CD4-positive, alpha-beta memory T cell (primary cell): ENCODE measurements at places on chromosomes 13 and 19. TPM values are rescaled to one million over a fixed set of nuclear protein-coding genes. Genes with fewer than 3 reads are reported as not detected.

GRCh38 chr19:39405958-39406655 is 540 bp upstream of the ZFP36 start:
- H3K4me3 ChIP-seq: peak overlapping the region; percentile 52
- DNase-seq: peak; percentile 90
- H3K36me3 ChIP-seq: peaks cover 14% of the 10 kb centered on the region
- peaks cover 66% of the 10 kb centered on the region for H3K4me1 ChIP-seq

DNA sequence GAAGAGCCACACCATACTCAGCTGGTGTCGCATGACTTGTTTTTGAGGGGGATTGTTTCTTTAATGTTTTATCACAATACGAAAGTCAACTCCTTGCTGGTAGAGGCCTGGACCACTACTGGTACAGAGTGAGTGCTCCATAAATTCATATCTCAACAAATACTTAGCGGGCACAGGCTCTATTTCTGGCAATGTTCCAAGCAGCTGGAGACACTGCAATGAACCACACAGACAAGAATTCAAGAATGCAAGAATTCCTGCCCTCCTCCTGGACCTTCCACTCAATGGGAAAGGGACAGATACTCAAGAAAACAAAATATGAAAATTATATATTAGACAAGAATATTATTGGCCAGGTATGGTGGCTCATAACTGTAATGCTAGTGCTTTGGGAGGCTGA is 5.1 kb upstream of the FXYD5 start:
- H3K4me1 ChIP-seq: peaks cover 23% of the 10 kb centered on the region
- no peaks in the 10 kb centered on the region for H3K36me3 ChIP-seq
- no peak overlapping the region for H3K27ac ChIP-seq
- H3K27me3 ChIP-seq: no peaks in the 10 kb centered on the region
- no peak for DNase-seq
- no peak overlapping the region for H3K4me3 ChIP-seq

Gene NOP53
- total RNA-seq: 875 TPM

Gene SLC15A1
- total RNA-seq: not detected

- H3K27ac ChIP-seq: no peak overlapping the region
- DNase-seq: no peak
- no peaks in the 10 kb centered on the region for H3K36me3 ChIP-seq
- H3K27me3 ChIP-seq: no peaks in the 10 kb centered on the region
- no peaks in the 10 kb centered on the region for H3K4me1 ChIP-seq
Measured at GRCh38 chr13:112113851-112114250, 46.9 kb downstream of the SOX1 start.

Gene UHRF1
- total RNA-seq: 0.11 TPM

DNA sequence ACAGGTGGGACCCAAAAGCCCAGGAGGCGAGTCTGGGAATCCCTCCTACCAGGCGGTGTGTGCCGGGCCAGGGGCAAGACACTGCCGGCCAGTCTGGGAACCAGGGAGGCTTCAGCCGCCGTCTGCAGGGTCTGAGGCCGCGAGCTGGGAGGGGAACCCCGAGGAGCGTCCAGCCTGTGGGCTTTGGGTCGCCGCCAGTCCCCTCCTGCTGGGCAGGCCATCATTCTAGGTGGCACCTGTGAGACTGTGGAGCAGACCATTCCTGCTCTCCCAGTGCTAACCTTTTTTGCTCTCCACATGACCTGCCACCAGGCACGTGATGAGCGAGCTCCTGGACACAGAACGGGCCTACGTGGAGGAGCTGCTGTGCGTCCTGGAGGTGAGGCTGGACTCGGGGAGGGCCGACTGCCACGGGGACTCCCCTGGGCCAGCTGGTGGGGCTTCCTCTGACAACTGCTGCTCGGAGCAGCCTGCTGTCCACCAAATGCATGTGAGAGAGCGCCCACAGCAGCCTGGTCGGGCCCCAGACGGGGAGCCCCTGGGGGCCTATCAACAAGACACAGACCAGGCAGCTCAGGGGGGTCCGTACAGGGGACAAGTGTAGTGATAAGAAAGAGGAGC is 24.6 kb upstream of the F7 start:
- H3K4me3 ChIP-seq: no peak overlapping the region
- no peaks in the 10 kb centered on the region for H3K36me3 ChIP-seq
- no peaks in the 10 kb centered on the region for H3K4me1 ChIP-seq

Gene C1QTNF9
- total RNA-seq: not detected

Gene ZNF221
- 2.9 TPM for total RNA-seq

DNA sequence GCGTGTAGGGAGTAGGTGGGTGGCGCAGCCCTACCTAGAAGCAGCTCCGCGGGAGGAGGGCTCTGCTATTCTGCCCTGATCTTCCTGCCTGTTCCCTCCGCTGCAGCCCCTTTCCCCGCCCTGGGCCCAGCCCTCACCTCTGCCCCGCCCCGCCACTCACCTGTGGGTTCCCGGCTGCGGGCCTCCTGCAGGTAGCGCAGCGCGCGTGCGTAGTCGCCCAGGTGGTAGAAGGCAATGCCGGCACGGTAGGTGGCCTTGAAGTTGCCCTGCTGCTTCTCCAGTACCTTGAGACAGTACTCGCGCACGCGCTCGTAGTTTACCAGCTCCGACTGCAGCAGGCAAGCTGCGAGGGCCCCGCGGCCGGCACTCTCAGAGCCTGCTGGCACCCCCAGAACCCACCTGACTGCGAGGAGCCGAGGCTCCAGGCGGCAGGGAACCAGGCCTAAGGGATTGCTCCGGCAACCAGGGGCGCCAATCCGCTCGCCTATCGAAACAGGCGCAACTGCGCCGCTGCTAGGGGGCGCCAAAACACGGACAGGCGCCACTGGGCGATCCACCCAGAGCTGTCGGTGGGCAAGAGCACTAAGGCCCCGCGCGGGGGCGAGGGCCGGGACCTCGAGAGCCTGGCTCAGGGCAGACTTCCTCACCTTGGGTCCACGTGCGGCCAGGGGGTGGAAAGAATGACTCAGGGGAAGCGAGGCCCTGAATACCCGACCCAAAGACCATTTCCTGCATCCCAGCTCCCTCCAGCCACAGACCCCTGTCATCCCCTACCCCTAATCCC is 965 bp downstream of the TTC9B start:
- no peak overlapping the region for H3K4me3 ChIP-seq
- DNase-seq: no peak
- H3K27me3 ChIP-seq: peaks cover 25% of the 10 kb centered on the region
- H3K27ac ChIP-seq: no peak overlapping the region
- no peaks in the 10 kb centered on the region for H3K36me3 ChIP-seq

Gene PDX1
- total RNA-seq: not detected

Gene CGB8
- total RNA-seq: not detected

Gene ZNF480
- total RNA-seq: 26.9 TPM

Gene C2CD4C
- not detected for total RNA-seq

Gene PRODH2
- total RNA-seq: not detected

DNA sequence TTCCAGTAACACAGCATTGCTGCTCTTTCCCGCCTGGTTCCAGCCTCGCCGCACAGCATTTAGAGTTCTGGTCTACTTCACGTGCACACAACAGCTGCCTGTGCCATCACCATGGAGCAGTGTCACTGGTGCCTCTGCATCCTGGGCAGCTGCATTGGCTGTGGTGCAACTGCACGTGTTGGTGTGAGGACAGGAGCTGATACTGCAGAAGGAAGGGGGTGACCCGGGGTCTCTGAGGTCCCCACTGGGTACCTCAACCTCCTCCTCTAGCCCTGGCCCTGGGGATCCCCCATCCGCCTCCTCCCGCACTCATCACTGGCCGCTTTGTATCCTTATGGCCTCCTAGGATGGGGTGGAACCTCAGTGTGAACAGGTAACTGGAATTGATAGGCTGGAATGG is 112.5 kb downstream of the SOX1 start:
- no peaks in the 10 kb centered on the region for H3K4me1 ChIP-seq
- no peak overlapping the region for H3K4me3 ChIP-seq
- no peak for DNase-seq
- H3K27me3 ChIP-seq: no peaks in the 10 kb centered on the region
- no peaks in the 10 kb centered on the region for H3K36me3 ChIP-seq
- no peak overlapping the region for H3K27ac ChIP-seq

Gene C13orf42
- not detected for total RNA-seq

- no peaks in the 10 kb centered on the region for H3K36me3 ChIP-seq
- no peak overlapping the region for H3K4me3 ChIP-seq
- no peak for DNase-seq
- H3K27ac ChIP-seq: no peak overlapping the region
- no peaks in the 10 kb centered on the region for H3K4me1 ChIP-seq
Measured at GRCh38 chr13:65091031-65091430, 2139.1 kb downstream of the PCDH9 start.

GRCh38 chr19:39795001-39795400 is 16.3 kb downstream of the LEUTX start:
- peaks cover 3% of the 10 kb centered on the region for H3K4me1 ChIP-seq
- no peak overlapping the region for H3K27ac ChIP-seq
- H3K27me3 ChIP-seq: no peaks in the 10 kb centered on the region
- no peak for DNase-seq
- no peaks in the 10 kb centered on the region for H3K36me3 ChIP-seq
- no peak overlapping the region for H3K4me3 ChIP-seq

Gene TMEM150B
- 0.87 TPM for total RNA-seq

Gene EDDM13
- not detected for total RNA-seq

- H3K4me3 ChIP-seq: no peak overlapping the region
- H3K4me1 ChIP-seq: no peaks in the 10 kb centered on the region
- H3K27me3 ChIP-seq: no peaks in the 10 kb centered on the region
- no peak for DNase-seq
- H3K27ac ChIP-seq: no peak overlapping the region
Measured at GRCh38 chr13:61162106-61162505, 253.5 kb downstream of the PCDH20 start.

GRCh38 chr13:43846496-43847158 is 32.9 kb downstream of the CCDC122 start:
- no peaks in the 10 kb centered on the region for H3K4me1 ChIP-seq
- no peak for DNase-seq
- no peaks in the 10 kb centered on the region for H3K36me3 ChIP-seq
- no peaks in the 10 kb centered on the region for H3K27me3 ChIP-seq

Gene ZNF729
- total RNA-seq: not detected

DNA sequence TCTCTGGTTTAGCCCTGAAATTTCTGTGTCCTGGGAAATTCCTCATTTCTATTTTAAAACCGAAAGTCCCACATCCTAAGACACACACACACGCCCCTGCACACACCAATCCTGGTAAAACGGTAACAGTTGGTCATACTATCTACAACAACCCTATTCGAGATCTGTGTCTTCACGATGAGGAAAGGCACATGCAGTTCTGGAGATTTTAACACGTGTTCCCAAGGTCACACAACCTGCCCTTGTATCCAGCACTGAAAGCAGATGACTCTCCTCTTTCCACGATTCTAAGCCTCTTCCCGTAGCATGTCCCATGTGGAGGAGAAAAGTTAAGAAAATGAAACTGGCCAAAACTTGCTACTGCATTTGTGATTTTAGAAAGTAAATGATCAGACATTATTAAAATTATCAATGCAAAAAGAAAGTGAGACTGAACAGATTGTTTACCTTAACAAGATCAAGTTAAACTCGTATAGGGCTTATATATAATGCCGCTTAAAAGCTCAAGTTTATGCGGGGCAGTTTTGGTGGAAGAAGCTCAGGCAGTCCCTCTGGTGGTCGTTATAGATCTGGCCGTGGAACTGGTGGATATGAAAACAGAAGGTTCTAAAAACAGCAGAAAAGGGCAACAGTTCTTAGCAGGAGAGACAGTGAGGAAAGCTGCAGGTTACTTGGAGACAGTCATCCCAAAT is 32.7 kb downstream of the VSTM1 start:
- H3K4me1 ChIP-seq: no peaks in the 10 kb centered on the region
- no peaks in the 10 kb centered on the region for H3K36me3 ChIP-seq
- H3K27me3 ChIP-seq: no peaks in the 10 kb centered on the region
- no peak overlapping the region for H3K4me3 ChIP-seq

Gene ZNF492
- 0.64 TPM for total RNA-seq

DNA sequence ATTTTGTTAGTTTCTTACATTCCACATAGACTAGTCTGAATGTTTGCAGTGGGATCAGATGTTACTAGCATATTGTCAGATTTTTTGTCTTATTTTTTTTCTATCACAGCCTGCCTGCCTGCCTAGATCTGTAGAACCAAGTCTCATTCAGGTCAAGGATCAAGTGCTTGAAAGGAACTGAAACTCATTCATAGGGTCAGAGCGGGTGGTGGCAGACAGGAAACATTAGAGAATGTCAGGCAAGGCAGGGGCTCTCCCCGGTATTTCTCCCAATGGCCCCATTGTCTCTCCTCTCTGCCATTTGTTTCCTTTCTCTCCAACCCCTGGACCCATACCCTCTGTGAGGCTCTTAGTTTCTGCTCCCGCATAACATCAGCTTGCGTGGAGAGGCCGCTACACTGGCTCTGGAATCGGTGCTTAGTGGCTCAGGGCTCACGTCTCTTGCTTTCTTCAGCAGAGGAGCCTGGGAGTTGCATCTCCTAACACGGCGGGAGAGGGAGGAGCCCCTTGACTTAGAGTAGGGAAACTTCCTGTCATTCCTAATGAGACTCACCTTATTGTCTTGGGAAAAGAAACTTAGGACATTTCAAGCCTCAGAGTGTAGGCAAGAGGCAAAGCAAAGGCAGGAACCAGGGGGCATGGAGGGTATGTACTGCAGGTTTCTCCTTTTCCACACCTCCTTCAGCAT is 35.6 kb upstream of the SPATA13 start:
- H3K36me3 ChIP-seq: no peaks in the 10 kb centered on the region
- no peaks in the 10 kb centered on the region for H3K4me1 ChIP-seq
- no peak overlapping the region for H3K4me3 ChIP-seq
- DNase-seq: no peak
- H3K27ac ChIP-seq: no peak overlapping the region
- no peaks in the 10 kb centered on the region for H3K27me3 ChIP-seq

Gene PRTN3
- total RNA-seq: not detected

- peaks cover 2% of the 10 kb centered on the region for H3K4me1 ChIP-seq
- no peak for DNase-seq
- H3K27ac ChIP-seq: no peak overlapping the region
- no peak overlapping the region for H3K4me3 ChIP-seq
Measured at GRCh38 chr19:43658001-43658400, 12.0 kb downstream of the PLAUR start.

- no peak overlapping the region for H3K27ac ChIP-seq
- no peaks in the 10 kb centered on the region for H3K27me3 ChIP-seq
- H3K36me3 ChIP-seq: no peaks in the 10 kb centered on the region
- no peaks in the 10 kb centered on the region for H3K4me1 ChIP-seq
Measured at GRCh38 chr19:5460748-5461147, 5.5 kb downstream of the ZNRF4 start.

- H3K4me3 ChIP-seq: no peak overlapping the region
- H3K27ac ChIP-seq: no peak overlapping the region
- no peak for DNase-seq
- H3K27me3 ChIP-seq: no peaks in the 10 kb centered on the region
Measured at GRCh38 chr13:27572234-27572901, 48.0 kb downstream of the LNX2 start.

DNA sequence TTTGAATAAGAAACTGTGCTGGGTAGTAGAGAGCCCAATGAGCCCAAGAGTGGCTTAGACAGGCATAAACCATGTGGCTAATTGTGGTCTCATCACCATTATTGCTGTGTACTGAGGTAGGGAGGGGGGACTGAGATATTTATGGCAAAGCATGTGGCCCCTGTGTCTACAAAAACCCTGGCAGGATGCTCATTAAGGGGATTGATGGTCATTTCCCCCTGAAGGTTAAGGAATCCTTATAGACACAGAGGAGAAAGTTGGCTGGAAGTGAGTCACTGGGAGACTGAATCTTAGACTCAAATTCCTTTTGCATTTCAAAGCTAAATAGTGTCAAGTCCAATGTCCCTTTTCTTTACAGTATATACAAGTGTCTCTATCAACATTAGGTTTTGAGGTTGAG is 9.8 kb upstream of the DACT3 start:
- H3K36me3 ChIP-seq: peaks cover 21% of the 10 kb centered on the region
- H3K27me3 ChIP-seq: no peaks in the 10 kb centered on the region
- no peak overlapping the region for H3K27ac ChIP-seq
- H3K4me1 ChIP-seq: no peaks in the 10 kb centered on the region
- DNase-seq: no peak

Gene NLRP4
- not detected for total RNA-seq

- H3K36me3 ChIP-seq: no peaks in the 10 kb centered on the region
- peaks cover 40% of the 10 kb centered on the region for H3K4me1 ChIP-seq
- peak; percentile 87 for DNase-seq
- no peak overlapping the region for H3K27ac ChIP-seq
- H3K4me3 ChIP-seq: no peak overlapping the region
Measured at GRCh38 chr19:43470288-43470687, 4.9 kb upstream of the LYPD3 start.
